ENCODE measurements at places on chromosomes 1 and 21. TPM values are rescaled to one million over a fixed set of nuclear protein-coding genes. Genes with fewer than 3 reads are reported as not detected.

- no peak for DNase-seq
These were observed 71.7 kb upstream of the ZBTB18 start for GRCh38 chr1:243979396-243979795.

DNA sequence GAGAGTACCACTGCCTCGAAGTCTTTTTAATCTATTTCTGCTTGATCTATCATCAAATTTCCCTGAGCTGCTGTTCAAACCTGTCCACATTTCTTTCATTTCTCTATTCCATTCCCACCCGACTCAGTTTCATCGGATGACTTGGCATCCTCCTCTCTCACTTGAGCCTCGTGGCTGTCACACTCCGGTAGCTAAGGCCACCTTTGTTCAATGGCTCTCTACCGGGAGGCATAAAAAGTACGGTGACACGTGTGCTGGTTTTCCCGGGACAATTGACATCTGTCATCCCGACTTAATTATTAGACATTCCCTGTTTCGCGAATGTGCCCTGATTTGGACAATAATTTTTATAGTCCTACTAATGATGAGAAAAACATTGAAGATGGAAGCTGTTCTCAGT, 22.6 kb downstream of the MIS18A start:
- no peak for DNase-seq

Gene HEYL
- total RNA-seq, result 0.77 TPM

Gene GJA8
- total RNA-seq, result not detected

Measured in NCI-H460 (cell line).